WTC11 (cell line): ENCODE measurements at places on chromosomes 2 and 18. TPM values are rescaled to one million over a fixed set of nuclear protein-coding genes. Genes with fewer than 3 reads are reported as not detected.

Gene MROH2A
- total RNA-seq: 0.16 TPM in 1 of 3 replicates, not detected in the others

Gene RAB6C
- total RNA-seq: 0.07 to 0.09 TPM (median 0.07 TPM) in 3 replicates

GRCh38 chr2:202337706-202338346 is 38.3 kb upstream of the BMPR2 start:
- H3K36me3 ChIP-seq: no peaks in the 10 kb centered on the region
- H3K27ac ChIP-seq: no peak overlapping the region
- no peak for DNase-seq

- no peak overlapping the region for H3K4me3 ChIP-seq
- no peaks in the 10 kb centered on the region for H3K36me3 ChIP-seq
- peaks cover 26% of the 10 kb centered on the region for H3K4me1 ChIP-seq
- no peak for DNase-seq
- H3K27ac ChIP-seq: no peak overlapping the region
Observed at GRCh38 chr2:8215982-8216381, 465.9 kb upstream of the ID2 start.

DNA sequence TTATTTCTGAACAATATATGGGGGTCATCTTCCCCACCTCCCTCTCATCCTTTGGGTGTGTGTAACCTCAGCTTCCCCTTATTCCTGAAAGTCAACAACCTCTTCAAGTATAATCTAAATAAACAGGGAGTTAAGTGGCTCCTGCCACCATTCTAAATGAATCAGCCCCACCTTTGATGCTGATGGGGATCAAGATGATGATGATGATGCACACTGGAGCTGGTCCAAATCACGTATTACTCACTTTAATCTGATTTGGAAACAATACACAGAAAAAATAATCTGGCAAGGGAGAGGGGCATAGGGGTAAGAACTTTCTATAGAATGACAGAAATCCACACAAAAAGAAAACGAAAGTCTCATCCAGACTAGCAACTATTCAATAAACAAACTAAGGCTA is 7.1 kb downstream of the ACVR1 start:
- peaks cover 77% of the 10 kb centered on the region for H3K4me1 ChIP-seq
- DNase-seq: no peak
- no peaks in the 10 kb centered on the region for H3K27me3 ChIP-seq

DNA sequence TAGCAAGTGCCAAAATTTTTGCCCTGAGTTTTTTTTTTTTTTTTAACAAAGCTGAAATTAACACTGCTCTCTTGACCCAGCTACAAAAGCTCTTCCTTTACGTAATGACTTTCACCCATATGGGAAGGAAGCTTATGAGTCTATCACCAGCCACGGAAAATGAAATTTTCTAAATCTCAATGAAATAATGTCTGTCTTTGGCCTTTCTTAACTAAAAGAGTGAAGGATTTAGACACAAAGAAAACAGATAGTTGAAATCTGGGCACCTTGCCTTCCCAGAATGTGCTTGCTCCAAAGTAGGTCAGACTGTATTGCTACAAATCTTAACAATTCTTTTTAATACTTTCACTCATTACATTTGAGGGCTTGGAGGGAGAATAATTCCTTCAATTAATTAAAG is 180.8 kb upstream of the MGAT5 start:
- no peaks in the 10 kb centered on the region; the same call in 1 of the 2 replicates for H3K27me3 ChIP-seq
- peaks cover 3% of the 10 kb centered on the region; the same call in 1 of the 2 replicates for H3K4me1 ChIP-seq
- no peak overlapping the region for H3K4me3 ChIP-seq
- H3K36me3 ChIP-seq: no peaks in the 10 kb centered on the region
- no peak for DNase-seq
- H3K27ac ChIP-seq: no peak overlapping the region

- peaks cover 45% of the 10 kb centered on the region for H3K36me3 ChIP-seq
- no peak for DNase-seq
- H3K27me3 ChIP-seq: no peaks in the 10 kb centered on the region
- no peak overlapping the region for H3K4me3 ChIP-seq
- no peak overlapping the region for H3K27ac ChIP-seq
- H3K4me1 ChIP-seq: no peaks in the 10 kb centered on the region
Observed at GRCh38 chr18:39751921-39752320, 2186.3 kb upstream of the CELF4 start.

DNA sequence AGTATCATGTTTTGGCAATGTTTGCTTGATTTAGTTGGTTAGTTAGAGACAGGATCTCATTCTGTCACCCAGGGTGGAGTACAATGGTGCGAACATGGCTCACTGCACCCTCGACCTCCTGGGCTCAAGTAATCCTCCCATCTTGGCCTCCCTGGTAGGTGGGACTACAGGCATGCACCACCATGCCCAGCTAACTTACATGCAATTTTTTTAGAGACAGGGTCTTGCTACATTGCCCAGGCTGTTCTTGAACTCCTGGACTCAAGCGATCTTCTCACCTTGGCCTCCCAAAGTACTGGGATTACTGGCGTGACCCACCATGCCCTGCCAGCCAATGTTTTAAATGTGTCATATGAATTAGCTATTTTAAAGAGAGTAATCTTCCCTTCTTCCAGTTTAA is 16.3 kb upstream of the CDKL4 start:
- no peak for DNase-seq
- no peaks in the 10 kb centered on the region for H3K27me3 ChIP-seq
- peaks cover under 1% of the 10 kb centered on the region for H3K4me1 ChIP-seq
- no peak overlapping the region for H3K27ac ChIP-seq
- H3K4me3 ChIP-seq: no peak overlapping the region
